ENCODE measurements at places on chromosomes 7 and 10.

GRCh38 chr7:24750441-24751055 lies 6.7 kb downstream of the GSDME start:
- no peak for DNase-seq

- no peak for DNase-seq
These were observed 7.1 kb downstream of the JAZF1 start for GRCh38 chr7:28173531-28173930.

DNA sequence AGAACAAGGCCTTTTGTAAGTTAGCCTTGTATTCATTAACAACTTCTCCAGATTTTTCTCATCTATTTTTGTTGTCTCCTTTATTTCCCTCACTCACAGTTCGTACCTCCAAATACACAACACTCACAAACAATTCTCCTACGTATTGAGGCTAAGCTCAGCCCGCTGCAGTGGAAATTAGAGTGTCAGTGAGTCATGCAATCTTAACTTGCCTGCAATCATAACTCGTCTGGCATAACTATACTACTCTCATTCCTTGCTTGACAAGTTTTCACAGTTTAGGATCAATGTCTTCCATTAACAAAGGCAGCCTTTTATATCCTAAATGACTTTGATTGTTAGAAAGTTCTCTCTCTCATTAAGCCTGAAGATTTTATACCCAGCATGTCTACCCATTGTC lies 23.8 kb downstream of the TMEM196 start:
- no peak for DNase-seq

DNA sequence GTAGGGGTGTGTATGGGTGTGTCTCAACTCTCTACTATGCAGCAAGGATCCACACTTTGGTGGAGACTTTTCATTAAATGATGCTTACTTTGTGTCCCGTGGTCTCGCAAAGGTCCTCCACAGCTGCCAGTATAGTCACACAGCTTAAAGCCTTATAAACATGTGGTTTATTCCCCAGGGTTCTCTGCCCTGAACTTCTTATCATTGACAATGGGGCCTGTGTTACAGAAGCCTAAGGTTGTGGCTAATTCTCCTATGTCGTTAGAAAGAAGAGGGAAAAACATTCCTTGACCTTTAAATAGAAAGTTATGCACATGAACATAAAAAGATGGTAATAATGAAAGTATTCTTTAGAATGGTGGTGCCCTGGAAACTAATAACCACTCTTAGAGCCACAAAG lies 201.4 kb downstream of the INHBA start:
- no peak for DNase-seq

GRCh38 chr7:115962340-115962739 lies 68.2 kb downstream of the TFEC start:
- DNase-seq: no peak

GRCh38 chr10:71394926-71395562 lies 1.7 kb upstream of the CDH23 start:
- no peak for DNase-seq

DNA sequence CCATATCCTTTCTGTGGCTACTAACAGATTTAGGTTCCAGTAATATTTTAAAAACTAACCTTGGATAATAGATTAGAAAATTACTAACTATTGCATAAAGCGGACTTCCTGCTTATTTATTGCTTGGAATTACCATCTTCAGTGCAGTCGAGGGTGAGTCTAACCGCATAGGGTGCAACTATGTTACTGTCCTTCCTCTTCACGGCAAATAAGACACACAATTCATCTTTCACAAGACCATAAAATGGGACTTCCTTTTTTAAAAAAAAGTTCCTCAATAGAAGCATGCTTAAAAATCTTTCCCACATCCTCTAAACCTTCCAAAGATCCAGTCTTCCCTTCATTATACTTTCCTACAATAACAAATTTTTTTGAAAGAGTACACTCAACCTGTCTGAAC lies 2.1 kb downstream of the SLC25A40 start:
- DNase-seq: no peak

GRCh38 chr10:13770760-13771493 lies 184.2 kb downstream of the PRPF18 start:
- DNase-seq: no peak

DNA sequence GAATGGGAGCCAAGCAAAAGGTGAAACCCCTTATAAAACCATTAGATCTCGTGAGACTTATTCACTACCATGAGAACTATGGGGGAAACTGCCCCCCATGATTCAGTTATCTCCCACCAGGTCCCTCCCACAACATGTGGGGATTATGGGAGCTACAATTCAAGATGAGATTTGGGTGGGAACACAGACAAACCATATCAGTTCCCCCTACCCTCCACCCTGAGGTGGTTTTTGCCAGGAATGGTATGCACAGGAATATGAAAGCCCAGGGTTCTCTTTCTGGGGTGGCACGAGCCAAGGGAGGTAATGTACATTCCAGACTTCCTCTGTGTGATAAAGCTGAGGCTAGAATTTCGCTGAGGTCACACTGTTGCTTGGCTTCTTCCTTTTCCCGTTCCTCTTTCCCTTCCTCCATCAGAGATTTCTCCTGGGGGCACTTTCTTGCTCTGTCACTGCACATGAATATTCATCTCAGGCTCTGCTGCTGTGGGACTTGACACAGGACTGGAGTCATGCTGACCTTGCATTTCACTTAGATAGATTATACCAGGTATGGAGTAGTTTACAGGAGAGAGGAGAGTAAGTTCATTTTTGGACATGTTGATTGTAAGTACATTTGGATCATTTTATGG lies 347.0 kb upstream of the MTPN start:
- no peak for DNase-seq

DNA sequence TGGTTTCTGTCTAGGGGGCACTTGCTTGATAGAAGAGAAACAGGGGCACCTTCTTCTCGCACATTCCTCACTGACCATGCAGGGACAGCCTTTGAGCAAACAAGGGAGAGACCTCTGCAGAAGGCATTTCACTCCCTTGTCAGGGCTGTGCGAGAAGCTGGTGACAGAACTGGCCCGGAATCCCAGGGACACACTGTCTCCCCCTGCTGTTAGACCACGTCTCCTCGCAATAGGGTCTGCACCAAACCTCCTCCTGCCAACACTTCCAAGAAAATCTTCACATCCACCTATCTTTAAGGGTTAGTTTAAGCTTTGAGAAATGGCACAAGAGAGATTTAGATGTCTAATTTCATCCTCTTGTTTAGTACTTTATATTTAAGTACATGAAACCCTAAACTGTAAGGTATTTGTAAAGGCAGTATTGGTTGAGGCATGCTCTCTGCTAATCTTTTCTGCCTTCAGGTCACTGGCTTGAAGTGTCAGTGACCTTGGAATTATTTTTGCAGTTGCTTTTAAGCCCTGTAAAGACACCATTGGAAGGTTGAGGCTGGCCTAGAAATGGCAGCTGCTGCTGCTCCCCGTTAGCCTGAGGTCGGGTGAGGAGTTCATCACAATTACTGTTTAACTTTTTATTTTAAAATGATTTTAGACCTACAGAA lies 37.0 kb downstream of the RBM20 start:
- no peak for DNase-seq

- no peak for DNase-seq
These were observed 134.9 kb downstream of the BICC1 start for GRCh38 chr10:58647376-58648112.

GRCh38 chr10:63697956-63698786 lies 177.0 kb downstream of the REEP3 start:
- no peak for DNase-seq

- no peak for DNase-seq
These were observed 30.7 kb downstream of the ST8SIA6 start for GRCh38 chr10:17423632-17424186.

DNA sequence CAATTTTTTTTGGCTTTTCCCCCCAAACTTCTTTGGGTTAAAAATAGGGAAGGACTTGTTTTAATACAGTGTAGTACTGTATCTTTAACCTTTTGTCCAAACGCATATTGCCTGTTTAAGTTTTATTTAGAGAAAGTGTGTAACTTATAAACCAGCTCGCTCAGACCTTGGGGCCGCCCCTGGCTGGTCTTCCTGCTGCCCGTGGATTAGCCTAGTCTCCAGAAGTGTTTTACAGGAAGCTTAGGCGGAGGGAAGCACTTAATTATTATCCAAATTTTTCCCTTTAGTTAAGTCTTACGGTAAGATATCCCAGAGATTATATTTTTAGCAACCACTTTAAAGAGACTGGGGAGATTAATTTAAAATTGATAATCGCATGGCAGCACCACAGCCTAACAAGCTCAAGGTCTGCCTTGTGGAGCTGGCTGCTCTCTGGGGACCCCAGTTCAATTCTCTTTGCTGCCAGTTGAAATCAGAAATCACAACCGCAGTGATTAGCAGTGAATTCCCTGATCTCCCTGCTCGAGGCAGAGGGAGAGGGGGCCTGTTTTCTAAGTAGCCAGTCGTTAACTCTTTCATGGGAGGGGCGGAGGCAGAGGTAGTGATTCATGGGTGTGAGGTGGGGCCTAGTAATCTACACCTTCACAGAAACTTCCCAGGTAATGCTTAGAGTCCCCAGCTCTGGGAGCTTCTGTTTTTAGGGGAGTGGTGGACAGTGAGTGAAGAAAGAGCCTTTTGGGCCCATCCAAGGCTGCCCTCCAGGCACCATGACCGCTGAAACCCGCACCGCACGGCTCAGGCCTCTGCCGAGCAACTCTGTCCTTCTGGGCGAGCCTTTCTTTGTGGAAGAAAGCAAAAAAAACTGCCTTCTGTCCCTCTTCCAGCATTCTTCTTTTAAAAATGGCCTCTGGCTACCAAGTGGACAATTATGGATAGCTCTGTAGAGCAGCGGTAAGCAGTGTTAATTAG lies 548.7 kb upstream of the GALNT17 start:
- no peak for DNase-seq

DNA sequence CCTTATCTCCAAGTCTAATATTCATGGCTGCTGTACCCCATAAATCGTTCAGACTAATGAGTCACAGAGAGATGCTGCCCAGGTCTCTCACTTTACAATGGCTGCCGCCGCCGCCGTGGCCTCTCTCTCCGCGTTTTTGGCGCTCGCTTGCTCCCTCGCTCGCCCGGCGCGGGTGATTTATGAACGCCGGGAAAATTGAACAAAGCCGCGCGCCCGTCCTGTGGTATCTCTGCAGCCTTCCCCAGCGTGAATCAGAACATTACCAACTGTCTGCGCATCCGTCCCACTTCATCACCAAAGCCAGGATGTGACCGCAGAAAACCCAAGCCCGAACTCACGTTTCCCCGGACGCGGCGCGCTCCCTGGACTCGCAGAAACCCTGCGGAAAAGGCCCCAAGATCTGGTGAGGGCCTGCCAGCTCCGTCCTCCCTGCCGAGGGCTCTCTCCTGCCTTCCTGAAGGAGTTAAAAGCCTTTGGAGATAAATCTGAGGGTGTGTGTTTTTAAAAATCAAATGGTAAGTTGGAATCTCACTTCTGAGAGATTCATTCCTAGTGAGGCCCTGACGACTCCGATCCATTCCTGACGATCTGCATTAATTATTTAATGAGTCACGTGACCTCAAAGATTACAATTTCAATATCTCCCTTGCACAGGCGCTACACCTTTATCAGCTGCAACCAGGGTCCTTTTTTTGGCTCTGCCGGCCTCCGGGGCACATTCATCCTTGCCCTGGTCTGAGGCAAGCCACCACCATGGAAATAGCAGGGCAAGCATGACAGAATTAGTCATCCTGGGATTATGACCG lies 6.3 kb downstream of the HOXA4 start:
- DNase-seq: no peak

GRCh38 chr10:78263521-78263988 lies 229.9 kb downstream of the RPS24 start:
- DNase-seq: no peak

DNA sequence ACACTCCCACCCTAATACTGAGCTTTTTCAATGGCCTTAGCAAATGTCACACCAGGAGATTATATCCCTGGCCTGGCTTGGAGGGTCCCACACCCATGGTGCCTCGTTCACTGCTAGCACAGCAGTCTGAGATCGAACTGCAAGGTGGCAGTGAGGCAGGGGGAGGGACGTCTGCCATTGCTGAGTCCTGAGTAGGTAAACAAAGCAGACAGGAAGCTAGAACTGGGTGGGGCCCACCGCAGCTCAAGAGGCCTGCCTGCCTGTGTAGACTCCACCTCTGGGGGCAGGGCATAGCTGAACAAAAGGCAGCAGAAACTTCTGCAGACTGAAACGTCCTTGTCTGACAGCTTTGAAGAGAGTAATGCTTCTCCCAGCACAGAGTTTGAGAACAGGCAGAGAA lies 338.9 kb upstream of the MBL2 start:
- no peak for DNase-seq

DNA sequence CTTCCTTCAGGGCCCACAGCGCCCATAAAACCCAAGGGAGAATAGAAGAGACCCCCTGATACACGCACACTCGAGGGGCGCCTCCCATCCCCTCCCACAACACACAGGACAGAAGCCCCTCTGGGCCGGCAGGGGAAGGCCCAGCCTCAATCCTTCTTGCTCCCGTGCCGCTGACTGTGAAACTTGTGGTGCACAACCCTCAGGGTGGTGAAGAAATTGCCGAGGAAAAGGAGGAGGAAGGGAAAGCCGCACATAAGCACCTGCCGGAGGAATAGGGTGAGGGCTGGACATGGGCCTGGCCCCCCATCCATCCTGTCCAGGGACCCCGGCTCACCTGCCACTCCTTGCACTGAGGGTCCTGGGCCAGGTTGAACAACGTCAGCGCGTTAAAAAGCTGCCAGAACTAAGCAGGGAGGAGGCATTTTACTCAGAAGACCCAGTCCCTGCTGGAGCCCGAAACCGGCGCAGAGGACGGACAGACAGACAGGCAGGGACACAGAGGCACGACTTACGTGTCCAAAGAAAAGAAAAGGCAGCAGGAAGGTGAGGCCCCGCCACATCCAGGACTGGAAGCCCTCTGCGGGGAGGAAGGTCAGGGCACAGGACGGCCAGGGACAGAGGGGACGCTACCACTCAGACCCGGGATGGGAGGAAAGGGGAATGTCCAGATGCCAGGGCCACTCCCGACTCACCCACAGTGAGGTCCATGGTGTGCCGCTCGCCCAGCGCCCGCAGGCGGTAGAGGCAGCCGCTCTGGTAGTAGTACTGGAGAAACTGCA lies 7.2 kb downstream of the TMEM120A start:
- DNase-seq: no peak

DNA sequence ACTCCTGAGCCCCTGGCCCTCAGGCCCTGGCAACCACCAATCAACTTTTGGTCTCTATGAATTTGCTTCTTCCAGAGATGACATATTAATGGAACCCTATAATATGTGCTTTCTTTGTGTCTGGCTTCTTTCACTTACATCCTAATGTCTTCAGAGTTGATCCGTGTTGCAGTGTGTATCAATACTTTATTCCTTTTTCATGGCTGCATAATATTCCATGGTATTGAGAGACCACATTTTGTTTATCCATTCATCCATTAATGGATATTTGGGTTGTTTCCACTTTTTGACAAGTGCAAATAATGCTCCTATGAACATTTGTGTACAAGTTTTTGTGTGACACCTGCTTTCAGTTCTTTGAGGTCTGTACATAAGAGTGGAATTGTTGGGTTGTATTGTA lies 43.3 kb upstream of the ELFN1 start:
- no peak for DNase-seq

- peak; percentile 7 for DNase-seq
These were observed 274.9 kb upstream of the GALNT17 start for GRCh38 chr7:70856901-70857630.

GRCh38 chr10:91782539-91782938 lies 15.7 kb upstream of the TNKS2 start:
- DNase-seq: no peak

All from activated CD4-positive, CD25-positive, alpha-beta regulatory T cell treated with anti-CD3 and anti-CD28 coated beads, Interleukin-2, amount 50 U/mL, for 16 hours (primary cell).